Stimulated activated CD4-positive, alpha-beta T cell treated with anti-CD3 and anti-CD28 coated beads, Interleukin-15, amount 100 ng/mL, for 1 hour (primary cell): ENCODE measurements at places on chromosomes 2 and 18.

GRCh38 chr18:9838144-9838877 is 47.5 kb upstream of the TXNDC2 start:
- no peak for DNase-seq

GRCh38 chr2:104844807-104845551 is 8.9 kb upstream of the POU3F3 start:
- DNase-seq, result no peak

DNA sequence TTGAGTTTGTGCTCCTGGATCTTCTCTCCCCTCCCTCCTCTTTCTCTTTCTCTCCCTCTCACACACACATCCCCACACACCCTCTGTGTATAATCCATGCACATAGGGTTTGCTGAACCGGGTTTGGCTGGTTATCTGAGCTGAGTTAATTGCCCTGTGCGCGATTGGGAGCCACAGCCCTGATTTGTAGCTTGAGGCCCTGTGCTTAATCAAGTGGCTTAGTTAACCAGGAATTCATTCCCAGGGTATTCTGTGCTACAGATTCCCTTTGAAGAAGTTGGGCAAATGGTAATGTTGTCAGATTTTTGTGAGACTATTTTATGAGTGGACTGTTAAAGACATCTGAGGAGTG is 6.2 kb downstream of the PARD3B start:
- DNase-seq, result no peak

DNA sequence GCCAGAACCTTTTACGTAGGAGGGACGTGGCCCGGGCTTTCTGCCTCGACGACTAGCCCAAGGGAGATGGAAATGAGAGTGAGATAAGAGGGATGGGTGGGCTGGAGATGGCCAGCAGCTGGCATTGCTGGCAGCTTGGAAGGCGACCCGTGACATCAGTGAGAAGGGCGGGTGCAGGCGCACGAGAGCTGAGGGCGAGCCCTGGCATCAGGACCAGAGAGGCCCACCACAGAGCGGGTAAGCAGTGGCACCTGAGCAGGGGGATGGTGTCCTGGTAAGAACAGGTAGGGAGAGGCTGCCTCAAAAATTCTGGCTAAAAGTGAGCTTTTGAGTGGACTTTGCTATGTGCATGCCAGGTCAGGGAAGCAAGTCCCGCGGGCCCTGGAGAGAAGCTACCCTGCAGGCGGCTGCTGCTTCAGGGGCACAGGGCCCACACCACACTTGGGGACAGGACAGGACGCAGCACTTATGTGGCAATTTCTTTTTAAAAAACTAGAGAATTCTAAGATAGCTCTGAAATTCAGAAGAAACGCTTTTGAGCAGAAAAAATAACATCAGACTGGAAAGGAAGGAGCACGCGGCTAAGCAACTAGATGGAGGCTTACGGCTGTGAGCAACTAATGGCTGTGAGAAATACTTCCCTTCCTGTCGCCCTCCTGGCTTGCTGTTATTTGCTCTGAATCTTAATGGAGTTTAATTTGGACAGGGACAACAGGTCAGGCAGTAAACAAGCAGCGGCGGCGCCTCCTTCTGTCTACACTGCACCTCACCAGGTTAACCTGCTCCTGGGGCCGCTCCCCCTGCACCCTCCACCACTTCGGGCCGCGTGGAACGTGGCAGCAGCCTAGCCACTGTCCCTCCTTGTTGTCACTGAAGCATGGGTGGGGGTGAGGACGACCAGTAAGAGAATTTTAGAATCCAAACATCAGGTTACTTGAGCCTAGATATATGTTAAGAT is 20.5 kb downstream of the THAP4 start:
- no peak for DNase-seq

DNA sequence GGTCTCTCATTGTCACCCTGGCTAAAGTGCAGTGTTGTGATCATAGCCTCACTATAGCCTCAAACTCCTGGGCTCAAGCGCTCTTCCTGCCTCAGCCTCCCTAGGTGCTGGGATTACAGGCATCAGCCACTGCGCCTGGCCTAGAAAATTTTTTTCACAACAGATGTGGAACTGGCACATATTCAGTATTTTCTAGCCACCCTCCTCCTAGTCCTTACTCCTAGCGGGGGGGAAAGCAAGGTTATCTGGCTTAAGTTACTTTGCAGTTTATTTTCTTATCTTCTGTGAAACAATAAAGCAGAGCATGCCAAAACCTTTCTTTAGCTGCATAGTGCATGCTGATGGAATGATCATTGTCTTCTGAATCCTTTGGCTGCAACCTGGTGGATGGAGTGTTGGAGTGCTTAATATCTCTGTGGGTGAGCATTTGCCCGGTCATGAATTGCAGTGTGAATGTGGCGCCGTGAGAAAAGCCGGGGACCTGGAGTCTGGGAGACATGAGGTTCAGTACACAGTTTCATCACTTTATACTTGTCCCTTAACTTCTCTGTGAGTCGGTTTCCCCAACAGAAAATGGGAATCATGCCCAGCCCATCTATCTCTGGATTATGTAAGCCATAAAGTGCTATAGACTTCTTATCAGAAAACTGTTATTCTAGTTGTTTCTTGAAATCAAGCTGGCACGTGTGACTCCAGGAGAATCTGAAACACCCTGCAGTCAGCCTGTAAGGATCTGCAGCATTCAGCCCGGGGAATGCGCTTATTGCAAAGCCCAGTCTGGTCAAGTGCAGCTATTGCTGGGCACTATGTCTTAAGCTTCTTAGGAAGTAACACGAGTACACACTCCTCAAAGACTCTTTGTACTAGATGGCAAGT is 38.2 kb upstream of the MAP3K20 start:
- no peak for DNase-seq
